Kidney capillary endothelial cell (primary cell): ENCODE measurements at places on chromosomes 7 and 10.

GRCh38 chr10:114283091-114283490, 44.0 kb downstream of the VWA2 start:
- DNase-seq, result no peak

DNA sequence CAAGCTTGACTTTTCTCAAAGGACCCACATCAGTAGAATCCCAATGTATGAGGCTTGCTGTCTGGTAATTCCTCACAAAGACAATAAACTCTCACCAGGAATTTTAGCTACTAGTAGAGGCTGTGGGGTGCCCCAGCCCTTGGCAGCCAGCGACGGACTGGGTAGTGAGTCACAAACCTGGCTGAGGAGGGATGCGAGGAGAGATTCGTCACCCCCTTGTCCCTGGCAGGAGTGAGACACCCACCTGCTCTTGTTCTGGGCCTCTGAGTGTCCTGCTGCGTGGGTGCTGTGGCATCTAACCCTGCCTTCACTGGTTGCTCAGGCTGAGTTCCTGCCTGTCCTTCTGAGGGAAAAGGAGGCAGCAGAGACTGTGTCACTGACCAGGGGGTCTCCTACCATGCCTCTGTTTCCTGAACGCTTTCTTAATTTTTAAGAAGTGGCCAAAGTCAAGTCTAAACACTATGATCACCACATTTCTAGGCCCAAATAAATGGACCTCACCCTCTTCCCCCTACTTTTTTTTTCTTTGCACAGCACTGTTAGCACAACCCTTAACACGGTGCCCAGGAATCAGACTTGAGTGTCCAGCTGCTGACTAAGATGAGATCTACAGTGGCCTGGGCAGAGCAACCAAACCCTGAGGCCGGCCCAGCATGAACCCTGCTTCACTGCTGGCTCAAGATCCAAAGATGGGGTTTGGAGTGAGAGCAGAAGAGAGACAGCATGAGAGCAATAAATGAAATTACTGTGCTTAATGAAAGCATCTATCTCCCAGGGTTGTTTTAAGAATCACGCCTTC, 146.4 kb downstream of the ANLN start:
- DNase-seq, result no peak

GRCh38 chr7:3057066-3057420, 13.4 kb upstream of the CARD11 start:
- no peak for DNase-seq

DNA sequence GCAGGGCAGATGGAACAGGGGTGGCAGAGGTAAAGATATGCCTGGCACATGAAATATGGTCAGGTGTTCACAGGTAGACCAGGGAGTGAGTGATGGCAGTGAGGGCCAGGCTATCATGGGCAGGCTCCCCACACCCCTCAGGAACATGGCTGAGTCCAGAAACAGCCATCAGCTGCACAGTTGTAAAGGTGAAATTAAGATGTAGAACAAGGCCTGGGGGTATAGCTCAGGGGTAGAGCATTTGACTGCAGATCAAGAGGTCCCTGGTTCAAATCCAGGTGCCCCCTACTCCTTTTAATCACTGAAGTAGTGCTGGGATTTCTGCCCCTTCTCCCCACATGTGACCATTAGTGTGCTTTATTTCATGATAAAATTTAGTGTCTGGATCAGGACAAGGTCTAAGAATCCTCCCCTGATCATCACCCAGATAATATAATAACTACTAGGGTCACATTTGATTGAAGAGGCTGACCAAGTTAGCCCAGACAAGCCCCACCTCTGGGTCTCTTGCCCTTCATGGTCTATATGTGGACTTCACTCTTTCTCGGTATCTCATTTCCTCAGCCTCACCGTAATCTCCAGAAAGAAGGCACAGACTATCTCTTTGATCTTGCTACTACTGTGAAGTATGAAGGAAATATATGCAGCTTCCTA, 69.0 kb downstream of the ZNF783 start:
- DNase-seq, result no peak
